ENCODE measurements at places on chromosomes 7 and 10.

GRCh38 chr7:94042381-94042780, 38.2 kb upstream of the BET1 start:
- DNase-seq, result no peak

DNA sequence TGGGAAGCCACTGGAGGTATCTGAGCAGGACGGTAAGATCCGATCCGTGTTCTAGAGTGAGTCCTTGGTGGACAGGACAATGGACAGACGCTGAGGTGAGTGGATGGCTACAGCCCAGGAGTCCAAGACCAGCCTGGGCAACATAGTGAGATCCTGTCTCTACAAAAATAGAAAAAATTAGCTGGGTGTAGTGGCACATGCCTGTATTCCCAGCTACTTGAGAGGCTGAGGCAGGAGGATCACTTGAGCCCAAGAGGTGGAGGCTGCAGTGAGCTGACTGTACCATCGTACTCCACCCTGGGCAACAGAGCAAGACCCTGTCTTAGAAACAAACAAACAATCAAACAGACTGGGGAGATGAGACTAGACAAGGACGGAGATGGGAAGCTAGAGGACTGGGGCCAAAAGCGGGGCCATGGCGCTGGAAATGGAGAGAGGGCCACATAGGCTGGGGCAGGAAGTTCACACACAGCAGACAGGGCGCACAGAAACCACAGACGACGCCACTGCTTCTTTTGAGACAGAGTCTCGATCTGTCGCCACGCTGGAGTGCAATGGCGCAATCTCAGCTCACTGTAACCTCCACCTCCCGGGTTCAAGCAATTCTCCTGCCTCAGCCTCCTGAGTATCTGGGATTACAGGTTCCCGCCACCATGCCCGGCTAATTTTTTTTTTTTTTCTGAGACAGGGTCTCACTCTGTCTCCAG, 24.7 kb downstream of the DAGLB start:
- no peak for DNase-seq

GRCh38 chr7:47551668-47552440, 30.1 kb downstream of the TNS3 start:
- DNase-seq, result no peak

DNA sequence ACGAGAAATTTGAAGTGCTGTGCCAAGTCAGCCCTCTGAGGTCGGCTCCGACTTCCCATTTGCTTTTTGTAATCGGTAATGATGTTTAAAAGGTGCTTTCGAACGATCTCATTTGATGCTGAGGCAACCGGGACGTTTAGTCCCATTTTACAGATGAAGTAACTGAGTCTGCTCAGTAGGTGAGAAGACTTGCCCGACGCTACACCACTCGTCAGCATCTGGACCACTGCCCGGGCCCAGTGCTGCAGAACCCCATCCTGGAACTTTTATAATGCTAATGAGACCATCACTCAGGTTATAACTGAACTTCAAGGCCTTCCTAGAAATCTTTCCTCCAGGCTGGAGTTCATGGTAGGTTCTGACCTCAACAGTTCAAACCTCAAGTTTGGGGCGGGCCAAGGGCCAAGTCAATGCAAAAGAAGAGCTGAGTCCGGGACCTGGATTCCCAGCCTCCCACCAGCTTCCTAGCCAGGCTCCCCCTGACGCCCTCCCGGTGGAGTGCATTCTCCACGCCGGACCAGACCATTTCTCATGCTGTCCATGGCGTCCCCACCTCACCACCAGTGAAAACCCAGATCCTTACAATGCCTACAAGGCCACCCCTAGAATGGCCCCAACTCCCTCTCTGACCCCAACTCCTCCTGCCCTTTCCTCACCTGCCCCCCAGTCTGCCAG, 699 bp upstream of the PDLIM1 start:
- DNase-seq, result no peak

GRCh38 chr7:113071465-113071864, 15.2 kb downstream of the GPR85 start:
- DNase-seq, result no peak

Measured in stimulated activated CD8-positive, alpha-beta memory T cell treated with anti-CD3 and anti-CD28 coated beads, Interleukin-12 subunit alpha, Interleukin-12 subunit beta, amount 100 ng/mL, for 4 hours (primary cell).